AG09319 (cell line): ENCODE measurements at places on chromosomes 4 and X.

- no peak for DNase-seq
Observed at GRCh38 chrX:123263747-123264146, 79.7 kb downstream of the GRIA3 start.

DNA sequence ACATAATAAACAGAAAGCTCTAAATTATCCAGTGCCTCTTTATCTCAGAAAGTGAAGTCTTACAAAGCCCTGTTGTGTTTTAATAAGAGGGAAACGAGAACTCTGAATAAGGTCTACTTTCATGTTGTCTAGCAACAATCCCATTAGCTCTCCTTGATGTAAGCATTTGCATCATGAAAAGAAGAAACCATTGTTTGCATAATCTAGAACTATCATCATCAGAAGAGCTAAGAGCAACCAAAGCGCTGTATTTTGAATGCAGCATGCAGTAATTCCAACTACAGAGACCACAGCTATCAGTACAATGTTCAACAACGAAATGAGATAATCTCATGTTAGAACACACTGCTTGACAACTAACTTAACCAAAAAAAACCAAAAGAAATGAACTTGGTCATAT, 257.1 kb downstream of the CAMK2D start:
- no peak for DNase-seq

DNA sequence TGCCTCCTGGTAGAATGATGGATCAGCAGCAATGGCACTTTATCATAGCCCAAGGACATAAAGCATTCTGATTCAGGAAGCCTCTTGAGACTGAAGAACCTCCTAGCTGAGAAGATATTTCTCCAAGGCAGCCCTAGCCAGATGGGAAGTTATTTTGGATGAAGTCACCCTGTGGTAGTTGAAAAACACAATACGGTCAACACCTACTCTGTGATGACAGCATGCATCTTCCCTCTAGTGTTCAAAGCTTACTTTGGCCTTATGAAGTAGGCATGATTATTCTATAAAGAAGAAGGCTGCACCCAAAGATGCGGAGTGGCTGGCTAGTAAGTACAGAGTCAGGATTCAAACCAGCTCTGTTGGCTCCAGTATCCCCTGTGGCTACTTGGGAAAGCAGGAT, 47.9 kb downstream of the TLR10 start:
- DNase-seq, result no peak

- DNase-seq, result no peak
Observed at GRCh38 chr4:151324752-151325110, 674 bp downstream of the SH3D19 start.

DNA sequence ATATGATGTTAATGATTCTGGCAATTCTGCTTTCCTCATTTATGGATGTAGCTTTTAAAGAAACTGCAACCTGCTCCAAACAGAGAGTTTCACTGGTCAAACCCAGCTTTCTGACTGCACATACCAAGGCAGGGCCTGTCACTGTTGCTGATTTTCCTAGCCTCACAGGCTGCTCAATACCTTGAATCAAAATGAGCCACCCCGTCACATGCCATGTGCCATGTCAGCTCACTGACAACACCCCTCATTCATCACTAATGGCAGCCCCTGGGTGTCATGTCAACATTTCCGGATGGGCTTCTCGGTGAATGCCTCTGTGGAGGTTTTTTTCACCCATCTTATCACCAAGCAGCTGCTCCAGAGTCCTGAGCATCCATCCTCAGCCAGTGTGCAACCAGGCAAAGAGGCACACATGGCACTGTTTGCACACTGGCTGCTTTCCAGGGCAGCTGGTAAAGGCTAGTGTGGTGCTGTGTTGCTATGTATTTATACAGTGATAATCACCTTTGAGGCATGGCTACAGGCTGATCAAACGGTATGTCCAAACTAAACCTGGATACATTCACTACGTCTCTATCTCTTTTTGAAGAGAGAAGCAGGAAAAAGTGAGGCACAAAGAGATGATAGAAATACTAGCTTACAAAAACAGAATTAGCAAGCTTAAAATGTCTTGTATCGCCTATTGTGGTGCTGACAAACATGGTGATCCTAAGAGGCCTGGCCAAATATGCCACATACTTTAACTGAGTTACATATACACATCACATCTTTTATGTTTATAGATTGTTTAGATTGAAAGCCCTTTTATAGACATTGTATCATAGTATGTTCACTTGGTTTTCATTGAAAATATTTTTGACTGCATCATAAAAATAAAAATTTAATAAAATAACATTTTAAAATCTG, 94.6 kb upstream of the INPP4B start:
- no peak for DNase-seq

- no peak for DNase-seq
Observed at GRCh38 chr4:88583631-88584470, 8.4 kb upstream of the HERC3 start.

DNA sequence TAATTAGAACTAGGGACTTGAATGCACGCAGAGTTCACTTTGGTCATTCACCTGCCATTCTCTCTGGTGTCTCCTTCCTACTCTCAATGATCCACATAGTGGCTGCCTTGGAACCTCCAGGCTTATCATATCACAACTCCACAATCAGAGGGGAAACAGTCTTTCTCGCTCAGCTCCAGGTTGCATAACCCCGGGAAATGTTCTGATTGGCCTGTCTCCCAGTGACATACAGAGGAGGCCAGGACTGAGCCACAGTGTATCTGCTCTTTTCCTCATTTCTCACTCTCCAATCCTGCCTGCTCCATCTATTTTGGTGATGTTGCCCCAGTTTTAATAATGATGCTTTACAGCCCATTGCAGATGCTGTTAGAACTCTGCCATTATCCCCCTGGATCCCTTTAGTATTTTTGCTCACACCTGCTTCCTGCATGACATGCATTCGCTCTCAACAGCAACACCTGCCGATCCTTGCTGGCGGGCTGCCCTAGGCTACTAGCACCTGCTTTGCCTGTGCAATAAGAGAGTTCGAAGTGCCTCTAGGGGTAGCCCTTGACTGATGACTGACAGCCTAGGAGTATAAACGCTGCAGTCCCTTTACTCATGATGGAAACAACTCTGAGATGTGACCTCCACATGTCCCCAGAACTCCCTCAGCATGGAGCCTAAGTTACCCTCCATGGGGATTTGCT, 211.3 kb upstream of the RPS6KA3 start:
- DNase-seq, result no peak

GRCh38 chr4:148780426-148781005, 338.3 kb upstream of the NR3C2 start:
- DNase-seq, result no peak

DNA sequence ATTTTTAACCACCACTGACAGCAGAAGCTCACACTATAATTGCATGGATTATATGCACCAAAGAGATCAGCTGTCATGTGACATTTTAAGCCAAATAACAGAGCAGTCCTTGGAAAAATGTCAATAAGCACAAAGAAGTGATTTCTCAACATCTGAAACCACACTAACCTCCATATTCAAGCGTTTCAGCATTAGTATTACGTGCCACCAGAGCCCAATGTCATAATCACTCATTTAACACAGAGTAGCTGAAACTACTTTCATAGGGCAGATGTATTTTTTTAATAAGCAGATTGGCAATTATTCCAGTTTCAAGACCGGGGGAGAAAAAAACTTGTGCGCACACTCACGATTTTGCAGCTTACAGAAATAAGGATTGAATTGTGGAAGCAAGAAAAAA, 76.6 kb downstream of the SH3KBP1 start:
- peak; percentile 53 for DNase-seq

DNA sequence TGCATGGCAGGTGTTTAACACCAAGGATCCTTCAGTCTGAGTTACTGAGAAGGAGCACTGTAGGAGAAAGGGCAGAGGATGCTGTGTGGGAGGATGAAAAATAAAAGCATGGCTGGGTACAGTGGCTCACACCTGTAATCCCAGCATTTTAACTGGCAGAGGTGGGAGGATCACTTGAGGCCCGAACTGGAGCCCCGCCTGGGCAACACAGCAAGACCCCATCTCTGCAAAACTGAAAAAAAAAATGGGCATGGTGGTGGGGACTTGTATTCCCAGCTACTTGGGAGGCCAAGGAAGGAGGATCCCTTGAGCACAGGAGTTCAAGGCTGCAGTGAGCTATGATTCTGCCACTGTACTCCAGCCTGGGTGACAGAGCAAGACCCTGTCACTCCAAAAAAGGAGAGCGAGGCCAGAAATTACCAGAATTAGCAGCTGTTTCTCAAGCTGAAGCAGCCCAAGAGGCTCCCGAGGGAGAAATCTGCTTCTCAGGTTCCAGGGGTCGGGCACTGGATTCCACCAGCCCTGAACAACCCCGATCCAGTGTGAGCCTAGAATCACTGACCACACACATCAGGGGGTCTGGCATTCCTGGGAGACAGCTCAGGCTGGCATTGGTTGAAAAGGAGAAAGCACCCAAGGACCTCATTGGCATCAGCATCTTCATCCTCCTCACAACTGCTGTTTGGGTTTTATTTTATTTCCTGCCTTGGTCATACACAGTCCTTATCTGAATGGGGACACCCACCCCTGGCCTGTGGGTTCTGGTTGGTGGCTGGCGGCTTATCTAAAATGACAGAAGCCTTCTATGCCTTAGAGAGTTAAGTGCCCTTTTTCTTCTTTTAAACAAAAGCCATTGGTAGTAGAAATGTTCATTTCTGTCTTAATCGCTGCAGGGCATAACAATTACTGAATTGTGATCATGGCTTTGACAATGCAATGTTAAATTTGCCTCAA, 66.3 kb upstream of the TRIM2 start:
- no peak for DNase-seq

DNA sequence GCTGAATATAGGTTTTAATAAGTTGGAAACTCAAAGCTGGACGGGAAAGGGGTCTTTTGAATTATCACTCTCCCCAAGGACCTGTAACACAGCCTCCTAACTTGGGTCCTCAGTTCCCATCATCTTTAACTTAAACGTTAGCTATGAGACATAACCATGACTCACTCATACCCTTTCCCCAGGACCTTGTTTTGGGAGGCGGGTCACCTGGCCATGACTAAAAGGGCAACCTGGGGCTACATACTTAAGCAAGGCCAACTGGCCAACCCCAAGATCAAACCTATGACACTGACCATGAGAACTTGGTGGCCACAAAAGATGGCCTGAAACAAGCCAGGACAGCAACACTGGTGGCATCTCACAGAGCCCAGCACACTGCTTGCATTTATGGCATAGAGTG, 89.0 kb downstream of the SH3KBP1 start:
- no peak for DNase-seq

DNA sequence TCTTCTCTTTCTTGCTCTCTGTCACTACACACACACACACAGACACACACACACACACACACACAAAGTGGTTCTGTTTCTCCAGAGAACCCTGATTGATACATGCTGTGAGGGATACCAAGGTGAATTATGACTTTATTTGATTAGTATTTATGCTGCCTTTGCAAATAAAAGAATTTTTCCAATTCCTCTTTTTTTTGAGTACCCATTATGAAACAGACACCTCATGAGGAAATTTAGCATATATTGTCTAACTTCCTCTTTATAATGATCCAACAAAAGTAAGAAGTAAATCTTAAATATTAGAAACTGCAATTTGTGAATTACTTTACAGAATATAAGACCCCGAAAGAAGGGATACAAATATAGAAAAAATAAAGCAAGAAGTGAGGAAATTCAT, 14.3 kb upstream of the RAB28 start:
- no peak for DNase-seq

- no peak for DNase-seq
Observed at GRCh38 chrX:136823175-136823574, 42.4 kb upstream of the ARHGEF6 start.

GRCh38 chrX:3803713-3804112, 90.3 kb upstream of the PRKX start:
- DNase-seq, result no peak

GRCh38 chrX:44400161-44400560, 56.7 kb upstream of the EFHC2 start:
- no peak for DNase-seq

DNA sequence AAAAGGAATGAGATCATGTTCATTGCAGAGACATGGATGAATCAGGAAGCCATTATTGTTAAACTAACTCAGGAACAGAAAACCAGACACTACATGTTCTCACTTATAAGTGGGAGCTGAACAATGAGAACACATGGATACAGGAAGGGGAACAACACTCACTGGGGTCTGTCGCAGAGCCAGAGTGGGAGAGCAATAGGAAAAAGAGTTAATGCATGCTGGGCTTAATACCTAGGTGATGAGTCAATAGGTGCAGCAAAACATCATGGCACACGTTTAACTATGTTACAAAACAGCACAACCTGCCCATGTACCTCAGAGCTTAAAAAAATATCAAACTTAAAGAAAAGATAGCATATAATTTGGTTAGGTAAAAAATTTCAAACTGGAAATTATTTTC, 281.4 kb downstream of the PABPC4L start:
- DNase-seq, result no peak

DNA sequence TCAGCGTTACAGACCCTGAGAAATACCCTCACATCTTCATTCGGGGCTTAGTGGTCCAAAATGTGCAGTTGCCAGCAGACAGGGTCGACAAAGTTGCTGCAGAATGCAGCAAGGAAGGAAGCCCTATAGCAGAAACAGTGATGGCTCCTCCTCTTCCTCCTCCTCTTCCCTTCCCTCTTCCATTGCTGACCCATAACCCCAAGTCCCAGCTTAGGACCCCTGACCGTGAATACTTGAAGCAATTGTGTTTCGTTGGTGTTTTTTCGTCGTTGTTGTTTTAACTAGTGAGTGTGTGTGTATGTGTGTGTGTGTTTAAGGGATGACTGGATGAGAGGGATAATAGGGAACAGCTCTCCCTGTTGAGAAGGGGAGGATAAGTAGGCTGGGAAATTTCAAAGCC, 69.5 kb downstream of the SLAIN2 start:
- DNase-seq, result no peak

DNA sequence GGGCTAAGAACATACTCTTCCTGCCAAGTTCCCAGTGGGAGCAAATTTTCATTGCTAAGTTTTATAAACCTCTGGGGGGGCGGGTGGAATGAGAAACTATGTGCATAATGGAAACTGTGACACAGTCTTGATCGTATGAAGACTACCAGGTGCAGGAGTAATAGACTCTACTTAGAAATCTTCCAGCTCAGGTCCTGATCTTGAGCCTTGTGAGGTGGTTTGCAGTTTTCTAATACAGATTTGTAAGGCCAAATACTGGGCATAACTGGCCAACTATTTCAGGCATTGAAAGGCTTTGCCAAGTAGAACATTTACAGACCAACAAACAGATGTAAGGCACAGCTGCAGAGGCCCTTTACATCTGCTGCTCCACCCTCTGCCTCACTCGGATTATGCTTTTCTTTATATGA, 89.7 kb upstream of the CBR4 start:
- no peak for DNase-seq

- DNase-seq, result no peak
Observed at GRCh38 chrX:78375894-78376293, 48.5 kb upstream of the CYSLTR1 start.

- DNase-seq, result no peak
Observed at GRCh38 chr4:151934766-151935165, 174.0 kb upstream of the GATB start.

DNA sequence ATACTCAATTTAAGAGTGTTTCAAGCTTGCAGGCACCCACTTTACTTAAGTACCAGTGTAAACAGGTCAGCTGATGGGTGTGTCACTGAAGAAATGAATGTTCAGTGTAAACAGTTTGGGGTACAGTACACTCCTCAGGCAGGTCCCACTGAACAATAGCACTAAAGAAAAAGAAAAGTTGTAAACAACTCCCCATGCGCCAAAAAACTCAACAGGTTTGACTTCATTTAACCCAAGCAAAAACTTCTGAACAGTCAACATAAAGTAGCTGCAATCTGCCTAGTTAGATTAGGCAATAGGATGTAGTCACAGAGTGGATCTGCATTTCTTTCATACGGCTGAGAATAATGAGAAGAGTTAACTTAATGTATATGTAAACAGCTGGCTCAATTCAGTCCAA, 93.2 kb downstream of the FAM13A start:
- no peak for DNase-seq
